Activated T-helper 1 cell treated with anti-CD3 and anti-CD28 coated beads, Interleukin-2, amount 50 U/mL, for 16 hours (primary cell): ENCODE measurements at places on chromosomes 2 and 18.

- DNase-seq: no peak
Observed at GRCh38 chr2:104849101-104849500, 4.8 kb upstream of the POU3F3 start.

DNA sequence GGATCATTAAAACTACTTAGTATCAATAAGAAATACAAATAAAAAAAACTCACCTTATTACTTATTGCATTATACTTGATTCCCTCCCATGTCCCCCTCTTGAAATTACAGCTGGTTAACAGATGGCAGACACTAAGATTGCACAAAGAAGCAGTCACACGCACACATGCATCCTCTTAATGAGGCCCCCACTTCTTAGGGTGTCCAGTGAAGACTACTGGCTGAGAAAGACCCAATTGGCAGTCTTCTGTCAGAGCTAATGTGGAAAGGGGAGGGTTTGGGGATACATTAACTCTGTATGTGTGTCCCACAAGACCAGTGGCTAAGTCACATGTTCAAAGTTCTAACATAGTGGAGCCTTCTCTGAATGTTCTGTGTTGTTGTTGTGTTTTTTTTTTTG, 210.7 kb downstream of the MTX2 start:
- no peak for DNase-seq

DNA sequence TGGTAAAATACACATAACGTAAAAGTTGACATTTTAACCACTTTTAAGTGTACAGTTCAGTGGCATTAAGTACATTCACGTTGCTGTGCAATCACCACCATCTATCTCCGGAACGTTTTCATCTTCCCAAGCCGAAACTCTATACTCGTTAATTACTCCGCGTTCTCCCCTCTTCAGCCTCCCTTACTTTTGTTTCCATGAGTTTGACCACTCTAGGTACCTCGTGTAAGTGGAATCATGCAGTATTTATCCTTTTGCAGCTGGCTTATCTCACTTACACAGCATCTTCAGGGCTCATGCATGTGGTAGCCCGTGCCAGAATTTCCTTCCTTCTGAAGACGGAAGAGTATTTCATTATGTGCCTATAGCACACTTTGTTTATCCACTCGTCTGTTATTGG, 225.2 kb downstream of the SLC4A3 start:
- DNase-seq: no peak

GRCh38 chr2:26477126-26477910, 606 bp downstream of the OTOF start:
- no peak for DNase-seq

DNA sequence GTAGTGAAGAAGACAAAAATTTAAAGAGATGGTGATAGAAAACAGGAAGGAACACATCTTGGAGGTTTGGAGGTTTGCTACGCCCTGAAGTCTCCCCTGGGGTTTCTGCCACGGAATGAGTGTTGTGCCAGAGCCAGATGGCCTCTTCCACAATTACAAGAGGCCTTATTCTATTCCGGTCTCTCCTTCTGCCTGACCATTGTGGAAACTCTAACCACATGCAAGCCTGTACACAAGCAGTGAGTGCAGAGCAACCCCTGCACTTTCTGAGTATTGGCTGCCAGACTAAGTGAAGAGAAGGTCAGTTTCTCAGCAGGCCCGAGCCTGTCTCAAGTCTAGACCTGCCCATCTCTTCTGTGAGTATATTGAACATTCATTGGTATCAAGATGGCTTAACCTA, 22.7 kb upstream of the MYO1B start:
- no peak for DNase-seq

- DNase-seq: no peak
Observed at GRCh38 chr2:125696560-125696959, 959.4 kb upstream of the GYPC start.

DNA sequence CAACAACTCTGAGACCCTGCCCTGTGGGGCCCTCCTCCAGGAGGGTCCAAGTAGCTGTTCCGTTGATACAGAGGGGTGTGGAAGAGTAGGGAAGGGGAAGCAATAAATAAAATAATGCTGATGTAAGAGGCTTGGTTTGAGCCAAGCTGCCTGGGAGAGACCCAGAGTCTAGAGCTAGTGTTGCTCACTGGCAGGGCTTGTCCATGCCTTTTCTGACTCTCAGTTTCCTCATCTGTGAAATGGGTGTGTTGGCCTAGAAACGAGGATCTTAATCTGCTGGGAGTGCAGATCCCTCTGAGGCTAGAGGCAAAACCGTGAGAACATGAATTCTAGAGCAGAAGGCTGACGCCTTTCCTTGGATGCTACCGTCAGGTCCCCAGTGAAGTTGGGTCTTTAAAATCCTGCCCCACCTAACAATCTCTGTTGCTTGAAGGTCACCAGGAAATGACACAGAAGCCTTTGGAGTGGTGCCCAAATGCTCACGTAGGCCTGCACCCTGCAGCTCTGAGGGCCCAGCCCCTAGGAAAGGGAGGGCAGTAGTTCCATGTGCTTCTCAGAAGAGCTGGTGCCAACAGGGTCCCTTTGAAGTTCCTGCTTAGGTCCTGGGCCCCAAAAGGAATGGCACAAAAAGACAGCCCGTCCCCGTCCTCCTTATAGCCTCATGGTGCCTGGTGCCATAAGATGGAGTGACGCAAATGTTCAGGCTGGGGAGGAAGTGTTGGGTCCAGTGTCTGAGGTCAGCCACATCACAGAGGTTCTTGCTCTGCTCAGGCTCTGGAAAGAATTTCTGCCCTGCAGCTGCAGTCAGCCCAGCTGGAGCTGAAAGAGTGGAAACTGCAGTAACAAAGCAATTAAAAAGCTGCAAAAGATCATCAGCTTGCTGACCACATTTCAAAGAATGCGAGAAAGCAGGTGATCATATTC, 73.2 kb upstream of the SMAD2 start:
- no peak for DNase-seq

DNA sequence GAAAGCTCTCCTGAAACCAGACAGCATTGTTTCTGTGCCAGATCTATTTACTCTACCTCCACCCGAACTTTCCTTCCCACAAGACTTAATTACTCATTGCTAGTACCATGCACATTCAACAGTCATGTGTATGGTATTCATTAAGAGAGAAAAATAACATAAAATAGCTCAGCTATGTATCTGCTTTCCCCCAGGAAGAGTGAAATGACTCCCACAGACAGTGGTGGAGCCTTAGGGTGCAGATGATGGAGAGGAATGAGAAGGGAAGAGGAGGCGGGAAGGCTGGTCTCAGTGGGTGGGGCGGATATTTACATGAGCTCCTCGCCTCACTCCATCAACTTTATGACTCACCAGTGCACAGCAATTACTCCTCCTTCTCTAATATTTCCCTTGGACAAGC, 724.5 kb downstream of the EPHA4 start:
- DNase-seq: no peak

DNA sequence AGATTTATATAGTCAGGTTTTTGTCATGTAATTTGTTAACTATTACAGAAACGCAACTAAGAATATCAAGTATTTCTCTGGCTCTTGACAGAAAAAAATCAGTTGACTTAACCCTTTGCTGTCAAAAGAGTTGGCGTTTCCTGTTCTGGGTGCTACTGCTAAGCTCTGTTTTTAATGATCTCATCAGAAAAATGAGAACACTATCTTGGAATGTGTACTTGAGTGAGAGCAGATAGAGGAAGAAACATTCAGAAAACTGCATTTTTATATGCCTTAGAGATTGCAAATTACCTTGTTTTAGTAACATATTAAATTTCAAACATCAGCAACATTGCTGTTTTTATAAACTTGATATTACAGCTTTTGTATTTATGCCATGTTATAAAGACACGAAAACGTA, 297.9 kb downstream of the RDH14 start:
- DNase-seq: no peak
